ENCODE measurements at places on chromosomes 16 and 17. TPM values are rescaled to one million over a fixed set of nuclear protein-coding genes. Genes with fewer than 3 reads are reported as not detected.

HAP1 gene
- total RNA-seq, result 0.13 TPM

FOXN1 gene
- not detected for total RNA-seq

RCVRN gene
- total RNA-seq, result not detected

NOG gene
- 0.73 TPM for total RNA-seq

GRCh38 chr16:66786551-66786950 lies 14.8 kb downstream of the TERB1 start:
- no peaks in the 10 kb centered on the region for H3K36me3 ChIP-seq
- no peaks in the 10 kb centered on the region for H3K4me1 ChIP-seq
- H3K27ac ChIP-seq, result no peak overlapping the region
- no peak for DNase-seq
- no peaks in the 10 kb centered on the region for H3K27me3 ChIP-seq

- no peak for DNase-seq
- H3K4me3 ChIP-seq, result no peak overlapping the region
Observed at GRCh38 chr16:85565801-85566526, 47.2 kb upstream of the GSE1 start.

GRCh38 chr17:73031472-73031871 lies 61.0 kb downstream of the SLC39A11 start:
- no peak overlapping the region for H3K4me3 ChIP-seq
- no peak overlapping the region for H3K27ac ChIP-seq
- no peak for DNase-seq
- H3K36me3 ChIP-seq, result no peaks in the 10 kb centered on the region

GRCh38 chr17:80893604-80894438 lies 97.8 kb upstream of the CHMP6 start:
- DNase-seq, result no peak
- peaks cover 46% of the 10 kb centered on the region for H3K4me1 ChIP-seq
- H3K36me3 ChIP-seq, result peaks cover 18% of the 10 kb centered on the region
- no peaks in the 10 kb centered on the region for H3K27me3 ChIP-seq

DNA sequence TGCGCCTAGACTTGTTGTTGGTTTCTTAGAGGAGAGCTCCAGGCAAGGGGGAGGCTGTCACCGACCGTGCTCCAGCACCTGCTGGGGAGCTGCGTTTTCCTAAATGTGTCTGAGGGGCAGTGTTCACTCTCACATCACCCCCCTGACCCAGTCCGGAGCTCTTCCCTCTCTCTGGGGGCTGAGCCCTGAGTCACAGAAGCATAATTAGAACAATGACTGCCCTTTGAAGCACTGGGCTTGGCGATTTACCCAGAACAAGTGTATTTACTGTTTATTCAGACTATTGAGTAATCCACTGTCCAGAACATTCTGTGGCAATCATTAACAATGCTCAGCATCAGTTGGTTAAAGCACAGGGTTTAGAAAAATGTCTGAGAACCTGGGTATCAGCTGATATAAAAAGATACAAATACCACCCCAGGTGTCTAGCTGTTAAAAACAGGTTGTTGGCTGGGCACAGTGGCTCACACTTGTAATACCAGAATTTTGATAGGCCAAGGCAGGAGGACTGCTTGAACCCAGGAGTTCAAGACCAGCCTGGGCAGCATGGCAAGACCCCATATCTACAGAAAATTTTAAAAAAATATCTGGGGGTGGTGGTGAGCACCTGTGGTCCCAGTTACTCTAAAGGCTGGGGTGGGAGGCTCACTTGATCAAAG lies 8.1 kb downstream of the CES4A start:
- H3K27ac ChIP-seq, result no peak overlapping the region
- H3K4me3 ChIP-seq, result no peak overlapping the region
- no peak for DNase-seq
- H3K27me3 ChIP-seq, result no peaks in the 10 kb centered on the region
- H3K36me3 ChIP-seq, result no peaks in the 10 kb centered on the region
- peaks cover 5% of the 10 kb centered on the region for H3K4me1 ChIP-seq

- no peaks in the 10 kb centered on the region for H3K27me3 ChIP-seq
- no peak overlapping the region for H3K27ac ChIP-seq
- H3K4me1 ChIP-seq, result no peaks in the 10 kb centered on the region
- DNase-seq, result no peak
Observed at GRCh38 chr17:80393961-80394360, 21.0 kb upstream of the ENDOV start.

DNA sequence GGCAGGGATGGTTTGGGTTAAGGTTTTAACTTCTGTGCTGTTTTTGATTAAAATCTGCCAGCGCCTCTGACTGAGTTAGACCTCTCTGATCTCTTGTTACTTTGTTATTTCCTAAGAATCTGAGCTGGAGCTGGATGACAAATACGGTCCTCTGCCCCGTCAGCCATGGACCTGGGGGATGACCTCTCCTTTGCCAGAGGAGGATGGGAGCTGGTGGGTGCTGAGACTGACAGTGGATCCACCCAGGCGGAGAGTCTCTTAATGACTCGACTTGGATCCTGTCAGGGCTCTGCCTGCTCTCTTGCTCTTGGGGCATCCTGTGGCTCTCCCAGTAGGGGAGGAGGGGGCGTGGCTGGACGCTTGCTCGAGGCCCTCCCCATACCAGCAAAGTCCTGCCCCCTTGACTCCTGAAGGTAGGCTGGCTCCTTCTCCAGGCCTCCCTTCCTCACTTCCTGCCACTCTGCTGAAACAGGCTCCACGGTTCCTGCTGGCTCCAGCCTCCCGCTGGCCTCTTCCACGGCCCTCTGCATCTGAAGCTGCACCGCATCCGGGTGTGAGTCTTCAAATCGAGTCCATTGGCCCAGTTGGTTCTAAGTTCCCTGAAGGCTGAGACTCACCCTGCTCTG lies 24.8 kb upstream of the MAP3K14 start:
- no peak overlapping the region for H3K27ac ChIP-seq
- H3K27me3 ChIP-seq, result no peaks in the 10 kb centered on the region
- no peak for DNase-seq
- no peaks in the 10 kb centered on the region for H3K4me1 ChIP-seq
- H3K36me3 ChIP-seq, result no peaks in the 10 kb centered on the region

DNA sequence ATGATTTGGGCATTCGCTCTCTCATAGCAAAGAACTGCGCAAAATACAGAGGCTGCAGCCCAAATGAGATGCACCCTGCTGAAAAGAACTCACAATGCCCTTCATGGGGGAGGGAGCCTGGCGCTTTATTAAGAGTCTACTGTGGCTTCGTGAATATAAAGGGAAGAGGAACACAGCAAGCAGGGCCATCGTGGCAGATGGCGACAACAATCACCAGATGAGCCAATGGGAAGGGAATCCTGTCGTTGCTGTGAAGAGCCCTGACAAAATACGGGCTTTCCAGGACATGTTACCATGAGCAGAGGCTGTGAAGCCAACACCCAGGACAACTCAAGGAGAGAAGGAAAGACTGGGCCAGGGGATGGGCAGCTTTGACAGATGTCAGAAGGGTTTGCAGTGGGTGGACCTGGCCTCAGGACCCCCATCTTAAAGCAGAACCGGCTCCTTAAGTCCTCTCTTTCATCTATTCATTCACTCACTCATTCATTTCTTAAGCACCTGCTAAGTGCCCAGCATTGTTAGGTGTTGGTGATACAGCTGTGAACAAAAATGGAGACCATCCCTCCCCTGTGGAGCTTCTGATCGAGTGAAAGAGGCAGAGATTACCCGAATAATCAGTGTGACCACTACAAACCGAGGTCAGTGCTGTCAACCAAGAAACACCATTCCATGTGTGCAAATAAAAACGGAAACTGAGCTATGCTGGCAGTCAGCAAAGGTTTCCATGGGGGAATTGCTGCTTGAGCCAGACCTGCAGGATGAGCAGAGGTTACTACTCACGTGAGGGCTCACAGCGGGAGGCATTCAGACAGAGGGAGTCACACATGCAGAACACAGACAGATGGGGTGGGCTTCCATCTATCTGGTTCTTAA lies 125.8 kb downstream of the DYNLRB2 start:
- no peak overlapping the region for H3K27ac ChIP-seq
- no peaks in the 10 kb centered on the region for H3K27me3 ChIP-seq
- DNase-seq, result no peak
- H3K36me3 ChIP-seq, result no peaks in the 10 kb centered on the region

- no peak overlapping the region for H3K4me3 ChIP-seq
- H3K27ac ChIP-seq, result no peak overlapping the region
- no peaks in the 10 kb centered on the region for H3K27me3 ChIP-seq
- no peaks in the 10 kb centered on the region for H3K4me1 ChIP-seq
Observed at GRCh38 chr17:73753751-73754496, 109.7 kb upstream of the SDK2 start.

DNA sequence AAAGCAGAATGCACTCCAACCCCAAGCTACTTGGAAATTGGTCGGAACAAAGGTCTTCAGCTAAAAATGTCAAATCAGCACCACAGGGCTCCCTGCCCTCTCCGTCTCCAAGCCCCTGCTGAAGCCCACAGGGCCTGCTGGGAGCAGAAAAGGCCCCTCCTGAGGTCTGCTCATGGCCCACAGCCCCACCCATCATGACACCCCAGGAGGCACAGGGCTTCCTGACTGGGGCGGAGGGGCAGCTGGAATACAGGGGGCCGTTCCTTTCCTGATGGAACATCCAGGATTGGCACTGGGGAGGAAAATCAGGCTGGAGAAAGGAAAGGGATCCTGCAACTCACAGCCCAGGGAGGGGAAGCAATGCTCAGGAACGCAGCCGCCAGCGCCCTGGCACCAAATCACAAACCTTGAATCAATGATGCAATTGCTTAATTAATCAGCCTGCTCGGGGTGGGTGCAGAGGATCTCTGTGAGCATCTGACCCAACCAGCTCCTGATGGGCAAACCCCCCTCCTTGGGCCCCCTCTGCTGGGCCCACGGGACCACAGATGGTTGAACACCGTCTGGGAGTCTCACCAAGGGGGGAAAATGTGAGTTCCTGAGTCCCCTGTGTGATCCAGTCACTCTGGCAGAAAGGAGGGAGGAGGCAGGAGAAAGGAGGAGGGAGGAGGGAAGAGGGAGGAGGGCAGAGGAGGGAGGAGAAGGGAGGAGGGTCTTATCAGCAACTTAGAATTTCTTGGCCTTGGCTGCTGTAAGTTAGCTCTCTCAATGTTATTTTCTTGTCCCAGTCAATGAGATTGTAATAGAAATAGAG lies 155.5 kb downstream of the ZNF423 start:
- no peaks in the 10 kb centered on the region for H3K4me1 ChIP-seq
- no peak for DNase-seq
- no peaks in the 10 kb centered on the region for H3K36me3 ChIP-seq
- no peaks in the 10 kb centered on the region for H3K27me3 ChIP-seq
- H3K27ac ChIP-seq, result no peak overlapping the region

GRCh38 chr17:52140601-52141000 lies 17.9 kb downstream of the CA10 start:
- H3K36me3 ChIP-seq, result no peaks in the 10 kb centered on the region
- no peak overlapping the region for H3K27ac ChIP-seq
- DNase-seq, result no peak
- no peak overlapping the region for H3K4me3 ChIP-seq
- H3K27me3 ChIP-seq, result no peaks in the 10 kb centered on the region

DNA sequence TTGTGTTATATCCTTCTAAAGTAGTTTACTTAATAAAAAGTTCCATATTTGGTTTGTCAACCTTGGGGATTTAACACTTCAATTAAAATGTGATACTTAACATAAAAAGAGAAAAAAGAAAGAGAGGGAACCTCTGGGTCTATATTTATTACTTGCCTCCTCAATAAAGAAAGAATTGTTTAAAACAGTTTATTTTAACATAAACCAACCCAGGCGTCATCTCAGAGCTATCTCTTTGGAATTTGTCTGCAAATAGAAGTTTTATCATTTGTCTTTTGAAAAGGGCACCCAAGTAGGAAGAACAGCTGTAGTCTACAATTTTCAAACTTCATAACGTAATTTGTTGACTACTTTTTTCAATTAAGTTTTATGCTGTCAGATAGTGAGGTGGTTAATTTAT lies 364.1 kb downstream of the KCNJ2 start:
- no peaks in the 10 kb centered on the region for H3K27me3 ChIP-seq
- H3K4me3 ChIP-seq, result no peak overlapping the region
- no peak for DNase-seq
- no peaks in the 10 kb centered on the region for H3K36me3 ChIP-seq
- H3K4me1 ChIP-seq, result no peaks in the 10 kb centered on the region

DNA sequence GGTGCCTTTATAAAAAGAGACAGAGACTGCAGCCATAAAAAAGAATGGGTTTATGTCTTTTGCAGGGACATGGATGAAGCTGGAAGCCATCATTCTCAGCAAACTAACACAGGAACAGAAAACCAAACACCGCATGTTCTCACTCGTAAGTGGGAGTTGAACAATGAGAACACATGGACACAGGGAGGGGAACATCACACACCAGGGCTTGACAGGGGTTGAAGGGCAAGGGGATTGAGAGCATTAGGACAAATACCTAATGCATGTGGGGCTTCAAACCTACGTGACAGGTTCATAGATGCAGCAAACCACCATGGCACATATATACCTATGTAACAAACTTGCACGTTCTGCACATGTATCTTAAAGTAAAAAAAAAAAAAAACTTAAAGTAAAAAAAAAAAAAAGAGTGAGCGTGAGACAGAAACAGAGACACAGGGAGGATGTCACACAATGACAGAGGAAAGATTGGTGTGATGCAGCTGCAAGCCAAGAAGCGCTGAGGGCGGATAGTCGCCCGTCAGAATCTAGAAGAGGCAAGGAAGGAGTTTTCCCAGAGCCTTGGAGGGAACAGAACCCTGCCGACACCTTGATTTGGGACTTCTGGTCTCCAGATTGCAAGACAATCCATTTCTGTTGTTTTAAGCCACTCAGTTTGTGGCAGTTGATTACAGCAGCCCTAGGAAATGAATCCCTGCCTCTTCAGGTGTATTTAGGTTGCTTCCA lies 27.4 kb upstream of the TNS4 start:
- no peak for DNase-seq
- no peaks in the 10 kb centered on the region for H3K36me3 ChIP-seq
- H3K27ac ChIP-seq, result no peak overlapping the region
- peaks cover 60% of the 10 kb centered on the region for H3K4me1 ChIP-seq
- H3K27me3 ChIP-seq, result no peaks in the 10 kb centered on the region
- H3K4me3 ChIP-seq, result no peak overlapping the region

DNA sequence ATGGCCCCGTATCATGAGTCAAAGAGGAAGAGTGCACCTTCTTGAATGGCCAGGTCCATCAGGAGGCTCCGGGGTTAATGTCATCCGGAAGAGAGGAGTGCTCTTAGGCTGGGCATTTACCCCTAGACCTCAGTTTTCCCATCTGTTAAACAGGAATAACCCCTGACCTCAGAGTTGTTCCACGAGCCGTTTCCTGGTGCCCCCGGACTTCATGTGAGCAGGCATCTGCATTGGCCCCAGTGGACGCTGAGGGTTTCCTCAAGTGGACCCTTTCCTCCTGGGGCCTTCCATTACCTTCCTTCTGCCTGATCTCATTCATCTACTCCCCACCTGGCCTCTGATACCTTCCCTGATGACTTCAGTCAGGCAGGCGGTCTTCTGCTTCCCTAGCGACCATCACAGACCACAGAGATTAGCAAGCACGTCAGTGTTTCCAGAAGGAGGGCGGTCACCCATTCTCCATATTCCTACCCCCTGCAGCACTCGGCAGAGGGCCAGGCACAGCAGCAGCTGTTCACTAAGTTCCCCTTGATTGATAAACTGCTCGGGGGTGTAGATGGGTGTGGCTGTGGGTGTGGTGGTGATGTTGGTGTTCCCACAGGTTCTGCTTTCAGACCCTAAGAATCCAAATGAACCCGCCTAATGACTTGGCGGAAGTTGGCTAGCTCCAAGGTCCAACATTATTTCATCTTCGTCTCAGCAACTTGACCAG lies 346.6 kb upstream of the TNRC6C start:
- DNase-seq, result no peak
- H3K4me3 ChIP-seq, result no peak overlapping the region
- H3K4me1 ChIP-seq, result peaks cover 22% of the 10 kb centered on the region
- no peaks in the 10 kb centered on the region for H3K27me3 ChIP-seq
- no peak overlapping the region for H3K27ac ChIP-seq

All from CD8-positive, alpha-beta memory T cell (primary cell).